ENCODE measurements at places on chromosomes 6 and 20.

GRCh38 chr20:25571817-25572216 lies 13.5 kb downstream of the NINL start:
- no peak for DNase-seq

DNA sequence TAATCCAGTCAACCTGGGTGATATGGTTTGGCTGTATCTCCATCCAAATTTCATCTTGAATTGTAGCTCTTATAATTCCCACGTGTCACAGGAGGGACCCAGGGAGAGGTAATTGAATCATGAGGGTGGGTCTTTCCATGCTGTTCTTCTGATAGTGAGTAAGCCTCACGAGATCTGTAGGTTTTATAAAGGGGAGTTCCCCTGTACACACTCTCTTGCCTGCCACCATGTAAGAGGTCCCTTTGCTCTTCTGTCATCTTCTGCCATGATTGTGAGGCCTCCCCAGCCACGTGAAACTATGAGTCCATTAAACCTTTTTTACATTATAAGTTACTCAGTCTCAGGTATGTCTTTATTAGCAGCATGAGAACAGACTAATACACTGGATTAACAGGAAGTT lies 19.5 kb downstream of the GSTA3 start:
- DNase-seq: no peak

DNA sequence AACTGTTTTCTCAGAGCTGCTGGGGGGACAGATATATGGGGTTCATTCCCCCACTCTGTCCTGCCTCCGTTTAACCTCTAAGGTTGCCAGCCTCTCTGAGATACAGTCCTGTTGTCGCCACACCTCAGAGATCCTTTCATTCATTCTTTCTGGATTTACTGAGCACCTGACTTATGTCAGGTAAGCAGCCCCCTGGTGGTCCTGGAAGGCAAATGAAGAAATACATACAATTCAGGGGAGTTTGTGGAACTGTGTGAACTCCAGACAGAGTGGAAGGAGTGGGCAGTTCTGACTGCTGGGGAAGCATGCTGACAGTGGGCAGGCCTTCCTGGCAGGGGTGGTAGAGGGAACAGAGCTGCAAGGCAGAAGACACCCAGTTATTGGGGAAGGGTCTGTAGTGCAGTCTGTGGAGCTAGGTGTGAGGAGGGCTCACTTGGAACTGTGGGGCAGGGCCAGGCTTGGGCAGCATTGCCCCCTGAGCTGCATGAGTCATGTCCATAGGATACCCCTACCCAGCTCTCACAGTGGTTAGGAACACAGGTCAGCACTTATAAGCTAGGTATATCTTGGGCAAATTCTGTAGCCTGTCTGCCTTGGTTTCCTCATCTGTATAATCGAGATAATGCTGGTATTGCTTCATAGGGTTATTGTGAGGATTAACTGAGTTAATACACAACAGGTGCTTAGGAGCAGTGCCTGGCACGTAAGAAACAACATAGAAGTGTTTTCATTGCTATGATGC lies 12.8 kb upstream of the SGK2 start:
- DNase-seq: no peak

DNA sequence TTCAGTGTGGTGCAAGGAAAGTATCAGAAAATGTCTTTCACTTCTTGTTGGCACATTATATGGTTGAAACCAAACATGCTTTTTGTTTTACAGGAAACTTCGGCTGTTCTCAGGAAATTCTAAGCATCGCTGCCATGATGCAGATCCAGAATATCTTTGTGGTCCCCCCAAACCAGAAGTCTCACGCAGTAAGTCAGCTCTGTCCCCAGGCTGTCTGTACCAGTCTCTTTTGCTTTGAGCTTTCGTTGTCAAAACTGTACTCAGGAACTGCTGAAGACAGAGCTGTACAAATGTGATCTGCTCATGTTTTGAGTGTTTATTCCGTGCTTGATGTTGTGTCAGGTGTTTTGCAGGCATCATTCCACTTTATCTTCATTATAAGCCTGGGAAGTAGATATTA lies 59.6 kb downstream of the DHX35 start:
- DNase-seq: no peak

GRCh38 chr6:89269252-89269651 lies 45.8 kb downstream of the GABRR2 start:
- DNase-seq: no peak

DNA sequence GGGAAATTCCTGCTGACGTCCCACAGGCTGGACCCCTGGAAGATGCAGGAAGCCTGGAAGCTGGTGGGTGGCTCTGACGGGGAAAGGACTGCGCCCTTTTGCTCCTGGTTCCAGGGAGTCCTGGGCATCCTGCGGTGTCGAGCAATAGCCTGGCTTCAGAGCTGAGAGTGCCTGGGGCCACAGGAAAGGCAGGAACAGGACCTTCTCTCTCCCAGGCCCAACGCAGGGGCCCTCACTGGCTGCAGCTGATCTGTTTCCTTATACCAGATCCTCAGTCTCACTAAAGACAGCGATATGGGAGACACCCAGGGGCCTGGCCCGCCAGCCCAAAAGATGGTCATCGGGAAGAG lies 1.4 kb downstream of the B3GALT4 start:
- DNase-seq: no peak

DNA sequence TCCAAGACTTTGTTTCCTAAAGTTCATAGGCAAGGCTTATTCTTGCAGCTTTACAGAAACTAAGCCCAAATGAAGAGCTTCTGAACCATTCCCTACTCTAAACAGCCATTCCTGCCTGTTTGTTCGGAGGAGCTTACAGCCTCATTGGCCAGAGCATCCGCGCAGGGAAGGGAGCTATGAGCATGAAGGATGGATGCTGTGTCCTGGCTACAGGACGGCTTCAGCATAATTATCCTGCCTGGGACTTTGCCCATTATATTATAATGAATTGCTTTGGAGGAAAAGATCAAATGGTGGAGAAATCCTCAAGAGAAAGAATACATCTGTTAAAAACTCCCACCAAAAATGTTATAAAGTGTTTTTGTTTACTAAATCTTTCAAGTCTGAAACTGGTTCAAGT lies 378.2 kb upstream of the BTBD3 start:
- DNase-seq: no peak

- DNase-seq: no peak
Observed at GRCh38 chr20:52936351-52937340, 35.5 kb upstream of the TSHZ2 start.

DNA sequence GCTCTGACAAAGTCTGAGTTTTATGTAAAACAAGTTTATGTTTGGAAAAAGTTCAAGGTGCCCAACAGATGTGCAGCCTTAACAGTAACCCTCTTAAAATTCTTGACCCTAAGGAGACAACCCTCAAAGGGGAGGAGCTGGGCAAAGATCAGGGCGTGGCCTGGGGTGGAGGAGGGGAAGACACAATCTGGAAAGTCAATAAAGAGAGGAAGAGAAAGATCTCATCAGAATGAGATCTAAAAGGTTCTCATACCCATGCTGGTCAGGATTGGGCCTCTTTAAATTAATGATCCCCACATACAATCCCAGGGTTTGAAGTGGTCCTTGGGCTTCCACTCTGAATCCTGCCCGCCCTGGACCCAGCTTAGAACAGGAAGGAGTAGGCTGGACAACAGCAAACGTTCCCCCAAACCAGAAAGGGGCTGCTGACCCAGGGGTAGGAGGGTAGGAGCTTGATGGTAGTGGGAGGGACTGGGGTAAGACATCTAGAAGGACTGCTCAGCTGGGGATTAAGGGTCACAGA lies 33.0 kb downstream of the FOXP4 start:
- no peak for DNase-seq

GRCh38 chr6:133187657-133188453 lies 53.3 kb upstream of the EYA4 start:
- DNase-seq: peak; percentile 48

DNA sequence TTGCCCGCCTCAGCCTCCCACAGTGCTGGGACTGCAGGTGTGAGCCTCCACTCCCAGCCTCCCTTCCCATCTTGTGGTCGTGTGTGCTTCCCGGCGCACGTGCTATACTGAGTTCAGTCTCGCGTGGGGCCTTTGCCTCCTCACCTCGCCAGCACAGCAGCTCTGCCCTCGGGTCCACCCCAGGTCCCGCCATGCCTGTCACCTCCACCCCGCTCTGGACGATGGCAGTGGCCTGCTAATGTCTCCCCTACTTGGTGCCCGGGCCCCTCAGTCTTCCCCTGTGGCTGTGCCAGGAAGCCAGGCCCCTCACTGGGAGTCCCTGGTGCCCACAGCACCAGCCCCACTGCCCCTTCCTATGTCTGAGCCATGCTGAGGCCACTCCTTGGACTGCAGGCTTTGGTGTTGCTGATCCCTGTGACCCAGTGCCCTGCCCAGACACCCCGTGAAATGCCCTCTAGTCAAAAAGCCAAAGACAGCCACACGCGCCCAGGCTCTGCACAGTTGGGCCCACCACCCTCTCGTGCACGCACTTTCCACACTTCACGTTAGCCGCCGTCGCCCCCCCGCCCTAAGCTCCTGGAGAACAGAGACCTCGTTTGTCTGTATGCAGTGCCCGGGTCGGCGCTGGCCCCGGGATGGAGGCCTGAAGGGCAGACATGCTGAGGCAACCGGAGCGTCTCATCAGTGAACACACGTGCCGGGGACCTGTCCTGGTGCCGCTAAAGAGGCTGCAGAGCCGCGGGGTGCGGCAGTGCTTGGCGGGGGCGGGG lies 14.3 kb downstream of the HRH3 start:
- no peak for DNase-seq

GRCh38 chr6:39841923-39842322 lies 49.7 kb downstream of the DAAM2 start:
- DNase-seq: no peak

- DNase-seq: no peak
Observed at GRCh38 chr20:10432079-10432478, 1.9 kb downstream of the MKKS start.

GRCh38 chr20:47847884-47848485 lies 62.7 kb upstream of the SULF2 start:
- no peak for DNase-seq

- no peak for DNase-seq
Observed at GRCh38 chr6:9564021-9564420, 850.9 kb downstream of the TFAP2A start.

GRCh38 chr6:37059344-37060194 lies 54.1 kb downstream of the FGD2 start:
- DNase-seq: peak; percentile 97

DNA sequence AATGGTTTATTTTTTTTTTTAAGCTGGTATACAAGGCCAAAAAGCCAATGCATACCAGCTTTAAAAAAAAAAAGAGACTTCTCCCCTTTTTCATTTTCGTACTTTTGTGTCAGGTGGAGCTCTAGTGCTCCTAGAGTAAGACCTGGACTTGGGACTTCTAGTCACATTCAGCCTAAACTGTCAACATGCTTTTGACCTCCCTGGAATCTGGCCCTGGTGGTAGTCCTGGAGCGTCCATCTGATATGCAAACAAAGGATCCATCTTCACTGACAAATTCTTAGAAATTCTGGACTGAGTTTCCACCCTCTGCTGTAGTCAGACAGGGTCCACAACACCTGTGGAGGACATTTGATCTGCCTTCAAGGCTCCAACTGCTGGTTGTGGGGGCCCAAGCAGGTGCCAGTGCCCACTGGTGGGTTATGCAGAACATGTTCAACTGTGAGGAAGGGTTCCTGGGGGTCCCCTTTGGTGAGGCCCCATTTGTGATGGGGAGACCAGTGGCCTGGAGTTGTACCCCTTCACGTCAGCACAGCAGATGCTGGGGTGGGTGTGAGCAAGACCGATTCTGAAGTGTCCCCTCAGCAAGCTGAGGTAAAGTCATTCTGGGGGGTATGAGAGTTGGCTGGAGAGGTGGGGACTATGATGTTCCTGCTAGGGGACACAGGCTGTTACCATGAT lies 12.6 kb upstream of the PCMTD2 start:
- no peak for DNase-seq

GRCh38 chr6:9593554-9593953 lies 821.3 kb downstream of the TFAP2A start:
- no peak for DNase-seq

DNA sequence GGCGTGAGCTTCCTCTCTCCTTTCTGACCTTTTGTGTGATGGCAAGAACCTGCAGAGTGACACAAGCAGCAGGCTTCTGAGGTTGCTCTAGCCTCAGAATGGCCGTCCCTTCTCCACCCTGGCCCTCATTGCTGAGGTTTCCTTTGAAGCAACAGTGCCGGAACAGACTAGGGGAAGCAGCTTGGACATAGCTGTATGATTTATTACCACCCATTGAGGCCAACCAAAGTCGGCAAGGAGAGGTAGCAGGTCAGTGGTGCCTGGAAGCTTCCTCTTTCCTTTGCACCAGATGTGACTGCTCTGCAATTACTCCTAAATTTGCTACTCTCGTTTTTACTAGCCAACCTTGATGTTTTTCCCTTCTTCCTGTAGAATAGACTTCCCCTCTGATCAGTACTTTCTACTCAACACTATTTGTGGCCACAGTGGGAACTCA lies 31.4 kb downstream of the PTPN1 start:
- DNase-seq: no peak

- no peak for DNase-seq
Observed at GRCh38 chr6:16929809-16930208, 168.5 kb upstream of the ATXN1 start.

DNA sequence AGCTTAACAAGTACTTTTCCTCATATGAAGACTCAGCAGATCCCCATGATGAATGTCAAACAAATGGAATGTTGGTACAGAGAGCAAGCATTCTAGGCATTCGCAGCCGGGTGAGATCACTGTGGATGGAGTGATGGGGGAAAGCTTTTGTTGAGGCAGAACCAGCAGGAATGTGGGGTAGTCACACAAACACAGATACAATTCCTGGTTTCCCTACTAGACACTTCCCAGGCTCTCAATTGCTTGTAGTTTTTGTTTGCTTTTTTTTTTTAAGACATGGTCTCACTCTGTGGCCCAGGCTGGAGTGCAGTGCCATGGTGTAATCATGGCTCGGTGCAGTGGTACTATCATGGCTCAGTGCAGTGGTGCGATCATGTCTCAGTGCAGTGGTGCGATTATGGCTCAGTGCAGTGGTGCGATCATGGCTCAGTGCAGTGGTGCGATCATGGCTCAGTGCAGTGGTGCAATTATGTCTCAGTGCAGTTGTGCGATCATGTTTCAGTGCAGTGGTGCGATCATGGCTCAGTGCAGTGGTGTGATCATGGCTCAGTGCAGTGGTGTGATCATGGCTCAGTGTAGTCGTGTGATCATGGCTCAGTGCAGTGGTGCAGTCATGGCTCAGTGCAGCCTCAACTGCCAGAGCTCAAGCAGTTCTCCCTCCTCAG lies 15.4 kb upstream of the IER3 start:
- peak; percentile 99 for DNase-seq

DNA sequence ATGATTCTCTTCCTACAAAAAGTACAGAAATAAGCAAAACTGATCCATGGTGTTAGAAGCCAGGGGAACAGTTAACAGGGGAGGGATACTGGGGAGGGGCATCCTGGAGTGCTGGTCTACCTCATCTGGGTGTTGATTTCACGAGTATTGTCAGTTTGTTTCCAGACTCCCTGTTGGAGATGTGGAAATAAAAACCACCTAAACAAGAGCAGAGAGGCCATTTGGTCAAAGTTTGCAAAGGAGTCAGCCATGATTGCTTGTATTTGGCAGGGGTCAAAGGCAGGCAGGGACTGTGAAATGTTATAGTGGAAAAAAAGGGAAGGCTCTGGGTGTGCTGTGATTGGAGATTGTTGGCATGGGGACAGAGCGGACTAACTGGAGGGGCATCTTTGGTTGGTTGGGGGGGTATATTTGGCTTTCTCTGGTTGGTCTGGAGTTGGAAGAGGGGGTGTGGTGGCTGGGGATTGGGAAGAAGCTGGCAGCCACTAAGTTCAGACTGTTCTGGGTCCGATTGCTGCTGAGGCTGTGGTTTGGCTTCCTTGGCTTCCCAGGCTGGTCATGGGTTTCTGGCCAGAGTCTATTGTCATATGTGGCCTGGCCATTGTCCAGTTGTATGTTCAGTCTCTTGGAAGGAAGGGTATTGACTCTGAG lies 14.9 kb upstream of the PANK2 start:
- DNase-seq: no peak

GRCh38 chr6:82268301-82268846 lies 20.8 kb upstream of the IBTK start:
- no peak for DNase-seq
